Right lobe of liver (tissue), 6 donors: ENCODE measurements at places on chromosomes 13 and 19.
A peak's percentile ranks its signal among the peaks of the same experiment; 100 is the strongest.

- DNase-seq: peak; percentile 69
Measured at GRCh38 chr19:44869733-44870470, 21.2 kb upstream of the TOMM40 start.

DNA sequence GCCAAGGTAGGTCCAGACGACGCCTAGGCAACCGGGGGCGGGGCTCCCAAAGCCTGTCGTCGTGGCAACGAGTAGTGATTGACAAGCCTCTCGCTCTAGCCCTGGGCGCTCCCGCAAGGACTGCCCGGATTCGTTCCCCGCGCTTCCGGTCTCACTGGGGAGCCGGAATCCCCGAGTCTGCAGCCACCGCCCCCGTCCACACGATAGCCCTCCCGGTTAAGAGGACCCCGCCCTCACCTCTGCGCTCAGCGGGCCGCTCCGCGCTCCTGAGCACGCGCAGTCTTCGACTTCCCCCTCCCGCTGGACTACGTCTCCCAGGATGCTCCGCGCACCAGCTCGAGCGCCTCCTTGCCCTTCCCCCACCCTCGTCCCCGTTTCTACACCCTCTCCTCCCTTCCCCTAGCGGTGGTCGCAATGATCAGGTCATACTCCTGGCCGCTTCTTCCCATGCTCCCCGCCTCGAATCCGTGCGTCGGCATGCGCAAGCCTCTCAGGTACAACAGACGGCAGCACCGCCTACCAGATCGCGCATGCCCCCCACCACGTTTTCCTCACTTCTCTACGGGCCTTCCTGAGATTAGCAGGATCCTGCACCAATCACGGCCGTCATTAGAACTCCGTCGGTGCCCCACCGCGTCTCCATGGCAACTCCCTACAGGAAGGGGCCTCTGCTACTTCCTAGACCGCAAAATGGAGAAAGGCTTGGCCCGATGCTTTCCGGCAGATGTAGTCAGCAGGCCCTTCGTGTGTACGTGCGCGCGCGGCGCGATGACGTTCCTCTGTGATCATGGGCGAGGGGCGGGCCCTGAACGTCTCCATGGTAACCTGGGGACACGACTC, at the start of gene MZF1:
Gene MZF1 (minus strand): TSS at position 518 of the 840 bp plus-strand sequence. CDS start 1,946 bp downstream, outside the sequence.
- peak; percentile 99 for DNase-seq

- no peak for DNase-seq
Measured at GRCh38 chr13:73865027-73865426, 269.2 kb downstream of the KLF12 start.

- no peak for DNase-seq
Measured at GRCh38 chr13:27022571-27023311, 148.9 kb downstream of the USP12 start.

- DNase-seq: no peak
Measured at GRCh38 chr13:91540158-91540736, 141.8 kb downstream of the GPC5 start.

DNA sequence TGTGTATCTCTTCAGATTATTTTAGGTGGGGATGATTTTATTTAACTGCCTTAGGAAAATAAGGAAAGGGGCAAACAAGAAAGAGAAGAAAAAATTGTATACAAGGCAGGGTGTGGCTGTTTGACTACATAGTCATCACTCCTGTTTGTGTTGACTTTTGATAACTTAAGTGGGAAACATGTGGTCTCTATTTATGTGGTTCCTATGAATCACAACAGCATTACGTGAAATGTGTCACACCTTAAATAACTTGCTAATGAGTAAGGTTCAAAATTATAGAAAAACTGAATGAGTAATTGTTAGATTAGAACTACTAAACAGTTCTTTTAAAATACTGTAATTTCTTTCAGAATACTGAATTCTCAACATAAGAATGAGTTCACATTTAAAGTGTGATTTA, 69.3 kb downstream of the LMO7 start:
- no peak for DNase-seq

GRCh38 chr13:28012383-28012782, 23.9 kb upstream of the URAD start:
- DNase-seq: no peak

- DNase-seq: no peak
Measured at GRCh38 chr13:70394031-70394548, 285.8 kb upstream of the KLHL1 start.

DNA sequence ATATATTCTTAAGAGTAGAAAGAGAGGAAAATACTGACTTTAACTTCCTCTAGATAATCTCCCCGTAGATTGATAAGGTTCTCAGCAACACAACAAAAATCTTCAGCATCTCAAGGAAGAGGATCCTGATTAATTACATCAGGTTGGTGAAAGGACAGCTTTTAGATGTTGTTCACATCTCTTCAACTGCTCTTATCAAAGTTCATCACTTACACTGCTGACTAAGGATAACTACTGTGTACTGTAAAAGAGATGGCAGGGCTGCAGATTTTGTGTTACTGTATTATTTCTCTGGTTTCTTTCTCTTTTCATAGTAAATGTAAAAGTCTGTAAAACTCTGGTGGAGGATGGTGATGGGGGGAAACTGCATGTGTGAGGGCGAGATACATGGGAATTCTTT, 133.7 kb downstream of the PCDH9 start:
- no peak for DNase-seq

DNA sequence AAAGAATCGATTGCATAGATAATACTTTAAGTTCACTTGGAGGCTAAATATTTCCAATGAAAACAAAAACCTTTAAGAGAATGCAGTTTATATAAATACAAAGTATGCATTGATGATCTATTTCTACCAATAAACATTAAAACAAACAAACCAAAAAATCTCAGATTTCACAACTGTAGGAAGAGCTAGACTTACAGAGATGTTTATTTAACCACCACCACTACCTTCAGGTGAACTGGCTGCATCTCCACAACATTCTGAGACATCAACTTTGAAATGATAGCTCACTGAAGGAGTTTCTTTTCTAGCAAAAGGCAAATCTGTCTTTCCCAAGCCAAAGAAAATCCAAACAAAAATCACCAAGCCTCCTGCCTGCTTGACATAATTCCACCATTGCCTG, 44.2 kb downstream of the FOXO1 start:
- no peak for DNase-seq

GRCh38 chr13:104809483-104809882, 1726.0 kb downstream of the EFNB2 start:
- DNase-seq: no peak

DNA sequence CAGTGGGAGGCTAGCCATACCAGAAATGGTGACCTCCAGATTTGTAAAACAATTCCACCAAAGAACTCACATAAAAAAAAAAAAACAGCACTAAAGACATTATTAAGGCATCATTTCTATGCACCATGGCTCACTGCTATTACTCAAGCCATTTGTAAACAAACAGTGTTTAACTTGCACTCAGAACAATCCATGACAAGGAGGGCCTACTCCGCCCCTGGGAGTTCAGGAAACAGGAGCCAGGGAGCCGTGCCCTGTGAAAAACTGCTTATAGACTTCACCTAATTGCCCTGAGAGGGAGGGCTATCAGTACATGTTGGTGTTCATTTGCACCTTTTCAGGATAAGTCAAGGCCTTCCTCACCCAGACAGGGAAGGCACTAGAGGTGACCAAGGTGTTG, 103.2 kb downstream of the ZNF429 start:
- DNase-seq: no peak

DNA sequence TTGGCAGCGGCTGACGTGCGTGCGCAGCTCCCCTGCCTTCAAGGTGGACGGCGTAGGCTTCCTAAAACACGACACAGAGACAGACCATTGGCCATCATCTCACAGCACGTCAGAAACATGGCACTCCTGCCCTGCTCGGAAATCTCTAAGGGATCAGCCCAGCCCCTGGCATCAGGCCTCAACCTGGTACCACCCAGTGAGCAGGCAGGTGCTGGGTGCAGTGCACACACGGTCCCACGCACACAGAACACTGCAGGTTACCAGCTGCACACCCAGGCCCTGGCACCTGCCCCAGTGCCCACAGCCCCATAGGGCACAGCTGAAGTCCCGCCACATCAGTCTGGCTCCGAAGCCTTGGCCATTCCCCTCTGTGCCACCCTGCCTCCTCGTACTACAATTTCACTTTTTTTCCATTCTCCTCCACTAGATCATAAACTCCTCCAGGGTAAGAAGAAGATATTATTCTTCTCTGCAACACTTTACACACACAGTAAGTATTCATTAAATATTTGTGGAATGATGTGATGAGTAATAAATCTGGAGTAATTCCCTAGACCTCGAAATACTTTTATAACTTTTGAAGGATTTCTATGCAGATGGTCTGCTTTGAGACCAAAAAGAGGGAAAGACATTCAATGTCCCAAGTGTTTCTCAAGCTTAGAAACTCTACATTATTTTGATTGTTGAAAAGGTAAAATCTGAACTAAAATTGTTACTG, 156.4 kb downstream of the COL4A1 start:
- peak; percentile 41 for DNase-seq

DNA sequence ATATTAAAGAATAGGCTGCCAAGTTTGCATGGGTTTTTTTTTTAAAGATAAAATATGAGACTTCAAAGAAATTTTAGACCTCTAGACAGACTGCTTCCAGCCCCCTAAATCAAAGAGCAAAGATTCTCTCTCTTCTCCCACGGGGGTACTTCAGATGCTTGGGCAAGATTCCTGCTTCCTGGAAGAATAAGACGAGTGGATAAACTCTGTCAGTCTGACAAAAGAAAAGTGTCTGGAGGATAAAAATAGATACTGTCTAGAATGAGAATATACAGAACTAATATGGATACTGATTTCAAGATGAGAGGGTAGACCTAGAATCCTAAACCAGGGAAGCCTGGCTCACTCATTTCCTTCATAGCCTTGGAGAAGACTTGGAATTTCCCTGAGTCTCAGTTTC, 435.1 kb downstream of the FOXO1 start:
- no peak for DNase-seq

DNA sequence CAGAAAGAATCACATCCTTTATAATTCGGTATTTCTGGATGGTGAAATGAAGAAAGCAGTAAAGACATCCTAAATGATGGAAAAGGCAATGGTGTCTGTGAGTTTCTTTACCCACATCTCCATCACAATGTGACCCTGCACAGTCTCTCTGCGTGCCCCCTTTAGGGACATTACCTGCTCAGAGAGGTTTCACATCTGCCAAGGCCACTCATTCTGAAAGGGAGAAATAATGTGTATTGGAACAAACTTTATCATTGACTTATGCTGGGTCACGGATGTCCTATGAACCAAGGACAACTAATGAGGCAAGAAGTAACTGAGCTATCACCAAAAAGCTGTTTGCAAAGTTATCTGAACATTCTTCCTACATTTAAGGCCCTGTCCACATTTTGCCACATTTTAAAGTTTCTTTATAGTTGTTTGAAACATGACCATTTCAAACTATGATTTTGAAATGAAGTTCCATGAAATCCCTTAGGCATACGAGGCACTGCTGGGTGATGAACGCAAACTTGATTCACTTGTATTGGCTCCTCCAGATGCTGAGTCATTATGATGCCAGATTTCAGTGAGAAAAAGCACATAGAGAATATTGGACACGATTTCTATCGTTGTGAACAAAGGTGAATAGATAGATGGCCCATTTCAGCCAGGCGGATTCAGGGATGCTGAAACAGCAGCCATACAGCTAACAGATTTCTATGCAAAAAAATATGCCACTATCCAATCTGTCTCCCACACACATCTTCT, 63.5 kb upstream of the HMGB1 start:
- DNase-seq: no peak

- no peak for DNase-seq
Measured at GRCh38 chr19:3671680-3672574, 28.3 kb downstream of the PIP5K1C start.

GRCh38 chr13:108786456-108787200, 157.2 kb downstream of the MYO16 start:
- DNase-seq: no peak

DNA sequence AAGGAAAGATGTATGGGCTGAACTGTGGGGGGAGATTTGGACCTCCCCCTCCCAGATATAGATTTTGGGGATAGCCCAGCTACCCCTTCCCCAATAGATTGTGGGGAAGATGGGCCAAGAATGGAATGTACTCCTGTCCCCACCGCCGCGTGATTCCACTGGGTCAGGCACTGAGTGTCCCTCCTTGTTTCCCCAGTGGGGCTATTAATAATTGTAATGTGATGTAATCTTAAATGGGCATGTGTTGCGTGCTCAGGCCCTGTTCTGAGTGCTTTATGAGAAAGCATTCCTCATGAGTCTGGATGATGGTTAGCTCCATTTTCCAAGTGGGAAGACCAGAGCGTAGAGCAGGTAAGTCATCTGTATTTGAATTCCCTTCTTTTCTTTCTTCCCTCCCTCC, 1.4 kb downstream of the PSMD8 start:
- no peak for DNase-seq

GRCh38 chr19:38815059-38816001, 2.6 kb upstream of the LGALS4 start:
- DNase-seq: peak; percentile 45

DNA sequence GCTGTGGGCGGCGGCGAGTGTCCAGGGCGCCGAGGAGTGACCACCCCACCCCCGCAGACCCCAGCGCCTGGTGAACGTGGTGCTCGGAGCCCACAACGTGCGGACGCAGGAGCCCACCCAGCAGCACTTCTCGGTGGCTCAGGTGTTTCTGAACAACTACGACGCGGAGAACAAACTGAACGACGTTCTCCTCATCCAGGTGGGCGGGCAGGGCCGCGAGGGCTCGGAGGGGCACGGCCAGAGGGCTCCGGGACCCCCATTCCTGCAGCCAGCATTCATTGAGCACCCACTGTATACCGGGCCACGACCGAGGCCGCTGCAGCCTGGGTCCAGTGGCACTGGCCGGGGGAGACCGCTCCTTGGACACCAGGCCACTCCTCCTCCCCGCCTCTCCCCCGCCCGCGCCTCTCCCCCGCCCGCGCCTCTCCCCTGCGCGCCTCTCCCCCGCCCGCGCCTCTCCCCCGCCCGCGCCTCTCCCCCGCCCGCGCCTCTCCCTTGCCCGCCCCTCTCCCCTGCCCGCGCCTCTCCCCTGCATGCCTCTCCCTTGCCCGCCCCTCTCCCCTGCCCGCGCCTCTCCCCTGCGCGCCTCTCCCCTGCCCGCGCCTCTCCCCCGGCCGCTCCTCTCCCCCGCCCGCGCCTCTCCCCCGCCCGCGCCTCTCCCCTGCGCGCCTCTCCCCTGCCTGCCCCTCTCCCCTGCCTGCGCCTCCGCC, 3.2 kb downstream of the PRTN3 start:
- no peak for DNase-seq

- no peak for DNase-seq
Measured at GRCh38 chr13:42064259-42064658, 15.8 kb downstream of the DGKH start.

DNA sequence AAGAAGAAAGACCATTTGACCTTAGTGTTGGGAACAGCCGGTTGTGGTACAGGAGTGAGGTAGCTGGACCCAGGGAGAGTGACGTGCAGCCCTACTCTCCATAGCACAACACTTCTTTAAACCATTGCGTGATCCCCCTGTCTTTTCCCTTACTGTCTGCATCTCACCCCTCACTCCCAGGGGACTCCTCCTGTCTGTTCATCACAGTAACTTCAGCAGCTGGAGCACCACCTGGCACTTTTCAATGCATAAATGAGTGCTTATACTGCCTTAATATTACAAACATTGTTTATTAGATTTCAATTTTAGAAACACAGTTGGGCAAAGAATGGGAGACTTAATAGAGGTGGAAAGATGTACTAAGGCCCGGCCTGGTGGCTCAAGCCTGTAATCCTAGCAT, 285.5 kb downstream of the UQCRFS1 start:
- no peak for DNase-seq
